ENCODE measurements at places on chromosomes 6 and 20.

DNA sequence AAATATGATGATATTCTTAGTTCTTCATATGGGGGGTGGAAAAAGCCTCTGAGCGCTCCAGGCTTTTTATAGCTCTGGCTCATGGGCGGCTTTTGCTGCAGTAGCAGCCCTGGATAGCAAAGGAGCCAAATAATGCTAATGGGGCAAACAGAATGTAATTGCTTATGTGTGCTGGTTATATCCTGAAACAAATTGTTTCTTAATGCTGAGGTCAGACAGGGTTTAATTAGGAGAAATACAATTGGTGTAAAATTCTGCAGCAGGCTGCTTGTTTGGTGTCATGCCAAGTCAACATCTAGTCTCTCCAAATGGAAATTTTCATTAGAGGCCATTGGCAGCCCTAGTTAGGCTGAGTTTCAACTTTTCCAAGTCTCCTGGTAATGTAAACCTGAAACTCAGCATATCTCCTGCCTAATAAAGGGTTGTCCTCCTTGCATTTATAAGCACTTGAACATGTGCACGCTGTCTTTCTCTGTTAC, 530.1 kb upstream of the NOX3 start:
- DNase-seq, result no peak

DNA sequence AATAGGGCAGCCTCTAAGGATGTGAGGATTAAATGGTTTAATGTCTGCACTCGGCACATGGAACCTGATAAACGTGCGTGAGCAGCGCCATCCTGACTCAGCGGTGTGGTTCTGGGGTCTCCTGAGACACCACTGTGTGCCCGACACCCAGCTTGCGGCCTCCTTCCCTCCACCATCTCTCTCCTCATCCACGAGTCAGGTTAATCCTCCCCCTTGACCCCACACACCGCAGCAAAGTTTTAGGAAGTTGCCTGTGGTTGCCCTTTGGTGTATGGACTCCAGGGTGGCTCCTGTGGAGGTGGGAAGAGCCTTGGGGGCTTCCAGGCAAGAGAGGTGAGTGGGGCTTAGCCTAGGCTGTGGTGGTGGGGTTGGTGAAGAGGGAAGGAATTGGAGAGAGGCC, 68.2 kb downstream of the PHACTR3 start:
- DNase-seq, result no peak

GRCh38 chr6:16045238-16045637, 83.6 kb upstream of the MYLIP start:
- DNase-seq, result no peak

DNA sequence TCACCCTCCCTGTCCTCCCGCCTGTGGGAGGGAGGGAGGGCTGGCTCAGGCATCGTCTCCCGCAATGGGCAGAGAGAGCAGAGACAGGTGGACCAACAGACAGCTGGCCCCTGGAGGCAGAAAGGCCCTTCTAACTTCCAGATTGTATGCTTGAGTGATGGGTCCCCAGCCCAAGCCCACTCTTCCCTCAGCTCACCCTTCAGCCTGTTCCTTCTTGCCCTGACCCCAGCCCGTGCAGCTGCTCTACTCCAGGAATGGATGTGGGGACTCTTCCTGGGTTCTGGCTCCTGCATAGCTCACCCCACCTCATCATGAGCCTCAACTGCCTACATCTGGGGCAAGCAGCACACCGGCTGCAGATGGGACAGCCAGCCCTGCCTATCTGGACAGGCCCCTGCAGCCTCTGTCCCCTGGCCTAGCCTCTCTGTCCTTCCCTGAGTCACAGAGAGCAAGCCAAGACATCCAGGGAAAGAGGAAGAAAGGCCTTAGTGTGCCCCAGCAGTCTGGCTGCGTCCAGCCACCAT, 11.5 kb upstream of the SLC22A7 start:
- no peak for DNase-seq

- no peak for DNase-seq
These were observed 83.4 kb downstream of the EYA2 start for GRCh38 chr20:46977909-46978588.

DNA sequence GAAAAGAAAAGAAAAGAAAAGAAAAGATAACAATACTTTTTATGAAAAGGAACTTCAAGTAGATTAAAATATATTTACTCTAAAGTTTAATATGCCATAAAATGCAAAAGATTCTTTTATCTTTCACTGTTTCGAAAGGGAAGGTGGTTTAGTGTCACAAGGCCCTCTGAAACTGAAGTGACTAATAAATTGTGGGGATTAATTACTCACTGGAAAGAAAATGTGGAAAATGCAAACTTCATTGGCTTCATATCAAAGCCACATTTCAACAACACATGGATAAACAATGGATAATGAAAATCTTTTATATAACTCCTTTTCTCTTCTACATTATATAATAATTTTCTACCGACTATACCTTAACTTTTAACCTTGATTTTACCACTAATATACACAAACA, 320.5 kb upstream of the RSPO3 start:
- no peak for DNase-seq

DNA sequence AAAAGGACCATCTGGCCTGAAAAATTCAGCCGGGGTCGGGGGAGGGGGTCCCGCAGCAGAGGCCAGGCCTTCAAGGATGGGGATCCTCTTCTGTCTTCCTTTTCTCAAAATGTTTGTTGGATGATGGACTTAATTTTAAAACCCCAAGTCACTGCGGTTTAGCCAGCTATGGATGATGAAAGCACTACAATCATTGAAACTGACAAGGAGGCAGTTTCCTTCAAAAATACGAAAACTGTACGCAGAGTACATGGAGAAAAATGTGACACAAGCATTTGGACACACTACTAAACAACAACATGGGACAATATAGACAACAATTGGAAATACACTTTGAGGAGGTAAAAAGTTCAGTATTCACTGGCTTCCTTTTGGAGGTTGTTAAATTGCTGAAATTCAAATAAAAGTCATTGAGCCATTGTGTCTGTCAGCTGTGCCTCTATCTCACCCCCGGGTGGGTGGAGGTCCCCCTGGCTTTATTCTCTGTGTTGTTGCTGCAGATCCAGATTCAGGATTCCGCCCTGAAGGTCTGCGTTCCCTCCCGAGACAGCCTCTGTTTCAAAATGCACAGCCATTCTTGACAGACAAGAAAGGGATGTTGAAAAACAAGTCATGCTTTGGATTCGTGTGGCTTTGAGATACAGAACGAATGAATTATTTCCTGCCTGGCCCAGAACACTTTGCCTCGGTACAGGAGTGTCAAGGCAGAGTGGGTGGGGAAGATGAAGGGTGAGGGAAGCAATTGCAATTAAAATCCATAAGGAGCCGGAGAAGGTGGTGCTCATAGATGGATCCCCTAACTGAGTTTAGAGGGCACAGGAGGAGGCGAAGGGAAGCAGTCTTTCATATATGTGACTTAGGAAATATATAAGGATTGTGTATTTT, 118.2 kb downstream of the TTLL2 start:
- DNase-seq, result no peak

- no peak for DNase-seq
These were observed 148.9 kb downstream of the BCAS1 start for GRCh38 chr20:53921443-53921973.

- DNase-seq, result no peak
These were observed 151.7 kb downstream of the UST start for GRCh38 chr6:148898376-148899014.

- peak; percentile 3 for DNase-seq
These were observed 260.5 kb upstream of the EPHA7 start for GRCh38 chr6:93679836-93680235.

DNA sequence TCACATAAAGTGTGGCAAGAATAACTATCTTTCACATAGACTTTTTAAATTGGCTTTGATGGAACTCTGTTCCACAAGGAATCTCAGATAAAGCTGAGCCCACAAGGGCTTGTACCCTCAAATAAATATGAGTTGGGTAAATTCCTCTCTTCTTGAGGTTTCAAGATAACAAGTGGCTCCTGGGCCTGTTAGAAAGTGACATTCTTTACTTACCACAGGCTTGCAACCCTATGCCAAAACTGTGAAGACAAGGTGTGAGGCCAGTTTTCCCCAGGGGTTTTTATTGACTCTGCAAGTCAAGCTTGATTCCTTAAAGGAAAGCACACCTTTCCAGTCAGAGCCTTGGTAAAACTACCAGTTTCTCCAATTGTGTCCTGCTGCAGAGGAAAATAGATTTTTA, 664.8 kb upstream of the GJE1 start:
- DNase-seq, result no peak

DNA sequence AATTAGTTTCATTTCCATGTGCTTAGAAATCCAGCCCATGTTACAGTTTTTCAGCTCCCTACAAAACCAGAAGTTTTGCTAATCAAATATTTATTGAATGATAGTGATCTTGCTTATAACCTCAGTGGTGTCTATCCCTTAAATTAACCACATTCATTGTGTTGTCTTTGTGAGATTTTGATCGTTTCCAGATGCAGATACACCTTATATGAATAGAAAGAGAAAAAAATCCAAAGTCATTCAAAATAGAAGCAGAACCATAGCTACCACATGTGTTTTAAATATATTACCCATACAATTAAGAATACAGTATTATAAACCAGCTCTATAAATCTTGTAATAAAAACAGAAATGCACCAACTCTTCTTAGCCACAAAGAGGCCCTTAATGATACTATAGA, 60.6 kb upstream of the RREB1 start:
- DNase-seq, result no peak

- DNase-seq, result no peak
These were observed 23.2 kb downstream of the SDCBP2 start for GRCh38 chr20:1305712-1306111.

GRCh38 chr6:80388507-80388906, 282.0 kb downstream of the BCKDHB start:
- DNase-seq, result no peak

DNA sequence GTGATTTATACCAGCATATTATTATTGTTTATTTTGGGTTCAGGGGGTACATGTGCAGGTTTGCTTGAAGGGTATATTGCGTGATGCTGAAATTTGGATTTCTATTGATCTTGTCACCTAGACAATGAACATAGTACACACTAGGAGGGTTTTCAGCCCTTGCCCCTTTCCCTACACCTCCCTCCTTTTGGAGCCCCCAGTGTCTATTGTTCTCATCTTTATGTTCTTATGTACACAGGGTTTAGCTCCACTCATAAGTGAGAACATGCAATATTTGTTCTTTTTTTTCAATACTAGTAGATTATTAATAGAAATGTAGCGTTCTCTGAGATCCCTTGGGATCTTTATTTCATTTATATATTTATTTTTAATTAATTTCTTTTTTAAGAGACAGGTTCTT, 79.2 kb upstream of the MRAP2 start:
- no peak for DNase-seq

Measured in KBM-7 (cell line).